ENCODE measurements at places on chromosomes 13 and 19.
A peak's percentile ranks its signal among the peaks of the same experiment; 100 is the strongest.

DNA sequence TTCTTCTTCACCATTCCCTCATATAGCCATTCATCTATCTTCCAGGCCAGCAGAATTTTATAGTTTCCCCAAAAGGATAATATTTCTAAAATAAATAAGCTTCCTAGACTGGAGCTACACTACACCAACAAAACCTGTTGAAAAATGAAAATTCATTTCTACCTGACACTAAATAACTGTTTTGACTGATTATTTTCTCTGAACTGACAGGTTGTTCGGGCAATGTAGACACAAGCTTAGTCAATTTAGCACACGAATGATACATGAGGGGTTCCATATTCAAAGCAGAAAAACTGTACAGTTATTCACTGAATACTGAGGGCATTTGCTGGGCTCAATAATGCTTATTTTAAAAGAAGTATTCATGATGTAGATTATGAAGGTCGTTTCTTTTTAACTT, 589.7 kb downstream of the LIG4 start:
- no peak for DNase-seq

- DNase-seq: no peak
Observed at GRCh38 chr13:30877335-30877734, 28.7 kb upstream of the MEDAG start.

DNA sequence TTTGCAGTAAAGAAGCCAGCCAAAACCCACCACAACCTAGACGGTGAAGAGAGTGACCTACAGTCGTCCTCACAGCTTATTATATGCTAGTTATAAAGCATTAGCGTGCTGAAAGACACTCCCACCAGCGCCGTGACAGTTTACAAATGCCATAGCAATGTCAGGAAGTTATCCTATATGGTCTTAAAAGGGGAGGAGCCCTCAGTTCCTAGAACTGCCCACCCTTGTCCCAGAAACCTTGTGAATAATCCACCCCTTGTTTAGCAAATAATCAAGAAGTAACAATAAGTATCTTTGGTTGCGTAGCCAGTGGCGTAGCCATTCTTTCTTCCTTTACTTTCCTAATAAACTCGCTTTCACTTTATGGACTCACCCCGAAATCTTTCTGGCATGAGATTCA, 227.9 kb upstream of the ARGLU1 start:
- no peak for DNase-seq

- DNase-seq: peak; percentile 58
Observed at GRCh38 chr13:27968316-27969081, 616 bp downstream of the CDX2 start.

DNA sequence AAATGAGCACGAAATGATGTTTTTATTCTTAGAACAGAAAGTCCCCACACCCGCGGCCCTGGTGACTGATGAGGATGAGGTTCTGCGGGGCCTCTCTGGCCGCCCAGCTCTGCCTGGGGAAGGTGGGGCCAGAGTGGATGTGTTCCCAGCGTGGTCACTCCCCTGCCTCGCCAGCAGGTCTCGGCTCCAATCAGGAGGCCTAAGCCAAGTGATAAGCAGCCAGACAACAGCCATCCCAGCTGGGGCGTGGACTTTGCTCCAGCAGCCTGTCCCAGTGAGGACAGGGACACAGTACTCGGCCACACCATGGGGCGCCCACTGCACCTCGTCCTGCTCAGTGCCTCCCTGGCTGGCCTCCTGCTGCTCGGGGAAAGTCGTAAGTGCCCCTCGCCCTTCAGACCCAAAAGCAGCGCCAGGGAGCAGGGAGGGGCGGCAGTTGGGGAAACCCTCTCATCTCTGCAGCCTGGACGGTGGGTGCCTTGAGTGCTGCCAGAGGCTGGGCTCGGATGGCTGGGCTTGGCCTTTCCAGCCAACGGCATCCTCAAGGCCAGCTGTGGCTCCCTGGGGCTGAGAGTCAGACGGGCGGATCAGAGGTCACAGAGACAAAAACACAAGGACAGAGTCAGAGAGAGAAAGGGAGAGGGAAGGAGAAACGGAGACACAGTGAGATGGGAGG, at the start of gene F10:
Gene F10, plus strand, starts transcription at position 250 of the 676 bp plus-strand sequence. Its CDS starts 57 bp downstream, at position 307.
- DNase-seq: peak; percentile 75

DNA sequence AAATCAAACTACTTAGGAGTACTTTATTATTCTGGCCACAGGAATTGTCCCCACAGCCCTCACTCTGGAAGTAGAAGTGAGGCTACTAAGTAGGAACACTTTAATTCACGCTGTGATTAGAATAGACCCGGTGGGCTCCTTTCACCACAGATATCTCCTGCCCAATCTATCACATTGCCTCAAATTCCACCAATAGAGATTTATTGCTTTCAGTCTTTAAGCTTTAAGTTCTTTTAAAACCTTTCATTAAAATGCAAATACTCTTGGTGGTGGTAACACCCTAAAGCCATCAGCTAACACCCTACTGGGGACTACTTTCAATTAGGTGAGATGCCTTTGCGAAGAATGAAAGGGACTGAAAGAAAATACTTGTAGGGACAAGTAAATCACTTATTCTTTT, 181.9 kb downstream of the DACH1 start:
- no peak for DNase-seq

DNA sequence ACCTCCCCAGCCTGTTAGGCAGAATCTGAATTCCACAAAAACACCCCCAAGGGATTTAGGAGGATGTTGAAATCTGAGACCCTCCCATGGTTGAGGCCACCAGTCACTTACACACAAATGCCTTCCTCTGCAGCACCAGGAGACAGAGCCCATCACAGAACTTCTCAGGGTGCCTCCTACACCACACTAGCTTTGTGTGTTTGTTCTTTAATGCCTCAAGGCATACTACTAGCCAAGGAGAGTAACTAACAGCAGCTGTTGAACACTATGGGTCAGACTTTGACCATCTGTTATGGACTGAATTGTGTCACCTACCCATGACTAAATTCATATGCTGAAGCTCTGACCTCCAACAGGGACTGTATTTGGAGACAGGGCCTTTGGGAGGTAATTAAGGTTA, 9.5 kb upstream of the MED26 start:
- DNase-seq: no peak

GRCh38 chr13:103184413-103184812, 118.2 kb upstream of the SLC10A2 start:
- DNase-seq: no peak

GRCh38 chr19:6457958-6458694, 1.5 kb downstream of the SLC25A23 start:
- DNase-seq: no peak

GRCh38 chr13:110376120-110376519, 69.0 kb downstream of the COL4A2 start:
- DNase-seq: no peak

- DNase-seq: no peak
Observed at GRCh38 chr13:109918179-109918711, 131.9 kb upstream of the IRS2 start.

GRCh38 chr13:35455022-35455421, 21.5 kb downstream of the MAB21L1 start:
- no peak for DNase-seq

- no peak for DNase-seq
Observed at GRCh38 chr19:12975221-12975741, 5.9 kb downstream of the DAND5 start.

- DNase-seq: no peak
Observed at GRCh38 chr19:43774103-43774939, 6.5 kb downstream of the KCNN4 start.

- DNase-seq: no peak
Observed at GRCh38 chr19:13398780-13399726, 107.2 kb downstream of the CACNA1A start.

Data from SW480 (cell line).